Muscle of leg (tissue), 16 donors: ENCODE measurements at places on chromosomes 2 and 18.

- DNase-seq: no peak
These were observed 189.2 kb upstream of the DSEL start for GRCh38 chr18:67705748-67706147.

DNA sequence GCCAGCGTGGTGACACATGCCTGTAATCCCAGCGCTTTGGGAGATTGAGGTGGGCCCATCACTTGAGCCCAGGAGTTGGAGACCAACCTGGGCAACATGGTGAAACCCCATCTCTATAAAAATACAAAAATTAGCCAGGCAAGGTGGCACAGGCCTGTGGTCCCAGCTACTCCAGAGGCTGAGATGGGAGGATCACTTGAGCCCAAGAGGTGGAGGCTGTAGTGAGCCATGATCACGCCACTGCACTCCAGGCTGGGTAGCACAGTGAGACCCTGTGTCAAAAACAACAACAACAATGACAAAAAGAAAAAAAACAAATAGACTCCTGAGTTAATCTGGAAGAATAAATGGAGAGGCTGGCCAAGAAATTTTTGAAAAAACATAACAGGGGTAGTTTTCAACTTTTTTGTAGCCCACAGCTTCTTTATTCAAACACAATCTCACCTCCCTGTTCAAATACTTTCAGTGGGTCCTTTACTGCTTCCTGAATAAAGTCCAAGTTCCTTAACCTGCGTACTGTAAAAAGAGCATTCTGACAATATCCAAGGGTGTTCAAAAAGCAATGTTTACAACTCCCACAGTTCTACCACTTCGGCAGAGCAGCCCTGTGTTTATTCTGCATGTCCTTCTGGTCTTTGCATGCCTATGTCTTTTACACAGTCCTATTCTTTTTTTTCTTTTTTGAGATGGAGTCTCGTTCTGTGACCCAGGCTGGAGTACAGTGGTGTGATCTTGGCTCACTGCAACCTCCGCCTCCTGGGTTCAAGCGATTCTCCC lies 53.5 kb downstream of the LRRFIP1 start:
- no peak for DNase-seq

DNA sequence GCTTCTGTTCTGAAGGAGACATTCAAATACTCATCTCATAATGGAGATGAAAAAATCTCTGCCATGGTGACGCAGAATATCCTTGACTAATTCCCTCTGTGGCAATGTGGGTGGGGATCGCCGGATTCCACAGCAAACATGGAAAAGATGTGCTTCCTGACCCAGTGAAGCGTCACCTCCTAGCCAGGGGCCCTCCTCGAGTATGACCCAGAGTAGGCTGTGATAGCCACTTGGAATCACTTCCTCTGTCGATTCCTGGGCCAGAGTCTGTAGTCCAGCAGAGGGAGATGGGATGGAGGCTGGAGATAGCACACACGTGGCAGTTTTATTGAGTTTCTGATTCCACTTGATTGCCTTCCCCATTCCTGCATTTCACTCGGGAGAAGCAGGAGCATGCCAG lies 36.8 kb downstream of the DRC1 start:
- DNase-seq: no peak

DNA sequence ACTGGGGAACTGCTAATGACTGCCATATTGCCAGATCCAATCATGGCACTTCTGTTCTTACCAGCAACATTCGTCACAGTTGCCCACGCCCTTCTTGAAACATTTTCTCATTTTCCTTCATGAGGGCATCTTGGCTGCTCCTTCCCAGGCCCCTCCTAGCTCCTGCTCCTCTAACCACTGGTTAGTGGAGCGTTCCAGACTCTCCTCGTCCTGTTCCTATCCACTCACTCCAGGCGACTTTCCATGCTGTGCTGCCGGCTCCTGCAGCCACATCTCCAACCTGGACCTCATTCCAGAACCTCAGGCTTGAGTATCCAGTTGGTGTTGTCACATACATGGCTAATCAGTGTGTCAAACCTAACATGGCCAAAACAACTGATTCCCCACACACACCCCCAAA lies 1.3 kb upstream of the ADI1 start:
- no peak for DNase-seq

DNA sequence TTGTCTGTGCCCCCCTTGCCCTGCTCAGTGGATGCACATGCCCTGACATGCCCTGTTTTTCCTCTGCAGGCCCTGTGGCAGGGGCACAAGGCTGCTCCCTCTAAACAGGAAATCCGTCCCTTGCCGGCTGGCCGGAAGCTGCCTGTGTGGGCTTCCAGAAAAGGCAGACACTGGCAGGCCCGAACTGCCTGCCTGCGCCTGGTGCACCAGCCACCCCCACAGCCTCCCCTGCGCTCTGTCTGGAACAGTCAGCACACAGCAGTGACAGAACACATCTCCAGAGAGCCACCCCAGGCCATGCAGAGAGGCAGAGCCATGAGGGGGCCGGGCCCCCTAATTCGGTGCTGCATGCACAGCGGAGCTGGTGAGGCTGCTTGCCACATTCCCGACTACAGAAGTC lies 33.5 kb downstream of the LOXHD1 start:
- peak; percentile 22 for DNase-seq

DNA sequence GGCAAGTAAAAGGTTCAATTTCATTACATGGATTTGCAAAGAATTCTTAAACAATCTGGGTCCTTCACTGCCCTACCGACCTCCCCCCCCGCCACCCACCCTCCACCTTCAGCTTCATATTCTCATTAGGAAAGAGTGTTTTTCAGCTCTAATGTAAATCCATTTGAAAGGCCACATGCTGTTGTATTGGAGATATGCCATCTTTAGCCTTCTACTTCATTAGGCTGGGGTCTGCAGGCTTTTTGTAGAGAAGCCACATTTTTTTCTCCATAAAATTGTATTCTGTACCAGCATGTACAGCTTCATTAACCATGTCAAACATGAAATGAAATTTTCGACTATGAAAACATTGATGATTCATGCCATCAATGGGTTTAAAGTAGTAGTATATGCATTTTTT lies 42.8 kb upstream of the THUMPD2 start:
- no peak for DNase-seq

- no peak for DNase-seq
These were observed 243.9 kb upstream of the GULP1 start for GRCh38 chr2:188047735-188048134.

DNA sequence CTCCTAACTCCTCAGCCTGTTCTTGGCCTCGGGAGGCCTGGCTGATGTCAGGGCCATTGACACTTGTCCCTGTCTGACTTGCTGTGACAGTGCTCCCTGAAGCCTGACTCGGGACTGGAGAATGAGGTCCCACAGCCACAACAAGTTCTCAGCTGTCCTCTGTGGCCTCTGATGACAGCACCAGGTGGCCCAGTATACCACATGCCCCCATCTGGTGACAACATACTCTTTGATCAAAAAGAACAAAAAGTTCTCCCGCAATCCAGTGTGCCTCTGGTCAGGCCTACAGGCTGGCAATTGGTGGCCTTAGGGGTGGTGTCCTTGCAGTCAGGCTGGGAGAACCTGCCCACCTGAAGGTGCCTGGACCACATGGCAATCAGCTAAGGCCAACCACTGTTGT lies 102.6 kb downstream of the SEPTIN10 start:
- no peak for DNase-seq

DNA sequence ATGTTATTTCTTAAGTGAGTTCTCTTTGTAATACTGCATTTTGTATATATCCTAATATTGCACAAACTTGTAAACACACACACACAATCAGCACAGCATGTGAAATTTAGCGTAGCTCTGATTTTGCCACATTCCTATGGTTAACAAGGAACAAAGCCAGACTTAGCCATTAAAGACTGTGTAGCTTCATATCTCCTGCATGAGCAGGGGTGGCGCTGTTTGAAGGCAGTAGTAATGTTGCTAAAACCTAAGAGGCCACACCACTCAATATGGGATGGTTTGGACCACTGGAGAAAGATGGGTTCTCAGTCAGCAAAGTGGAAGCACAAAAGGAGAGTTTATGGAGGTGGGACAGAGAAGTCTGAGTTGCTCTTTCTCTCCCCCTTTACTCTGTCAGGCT lies 61.1 kb upstream of the RND3 start:
- DNase-seq: no peak

- DNase-seq: no peak
These were observed 836.7 kb downstream of the CBLN2 start for GRCh38 chr18:71707400-71707799.

DNA sequence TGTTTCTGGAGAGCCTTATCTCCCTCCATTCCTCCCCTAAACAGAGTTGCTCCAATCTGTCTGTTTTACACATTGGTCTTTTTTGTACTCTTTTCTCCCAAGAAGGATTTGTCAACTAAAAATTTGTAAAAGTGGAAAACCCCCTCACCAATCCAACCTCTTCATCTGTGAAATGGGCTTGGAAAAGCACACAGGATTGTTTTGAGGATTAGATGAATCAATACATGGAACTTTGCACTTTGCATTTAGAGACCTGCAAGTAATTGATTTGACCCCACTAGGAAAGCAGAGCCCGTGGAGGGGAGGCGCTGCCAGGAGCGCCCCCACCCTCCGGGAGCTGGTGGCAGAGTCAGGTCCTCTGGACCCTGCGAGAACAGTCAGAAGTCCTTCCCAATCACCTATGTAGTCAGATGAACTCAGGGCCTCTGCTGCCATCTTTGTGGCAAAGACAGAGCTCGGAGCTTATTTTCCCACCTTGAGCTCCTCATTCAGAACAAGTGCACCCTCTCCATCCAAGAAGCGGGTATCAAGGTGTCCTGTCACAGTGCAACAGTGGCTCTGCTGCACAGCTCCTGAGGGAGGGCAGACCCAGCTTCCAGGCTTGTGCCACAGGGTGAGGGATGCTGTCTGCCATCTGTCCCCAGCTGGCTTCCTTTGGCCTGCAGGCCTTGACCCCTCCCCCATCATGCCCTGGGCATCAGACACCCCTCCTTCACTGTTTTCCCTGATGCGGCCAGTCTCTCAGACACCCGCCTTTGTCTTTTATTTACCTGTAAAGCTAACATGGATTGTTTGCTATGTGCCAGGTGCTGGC lies 1.7 kb upstream of the TMEM185B start:
- no peak for DNase-seq

DNA sequence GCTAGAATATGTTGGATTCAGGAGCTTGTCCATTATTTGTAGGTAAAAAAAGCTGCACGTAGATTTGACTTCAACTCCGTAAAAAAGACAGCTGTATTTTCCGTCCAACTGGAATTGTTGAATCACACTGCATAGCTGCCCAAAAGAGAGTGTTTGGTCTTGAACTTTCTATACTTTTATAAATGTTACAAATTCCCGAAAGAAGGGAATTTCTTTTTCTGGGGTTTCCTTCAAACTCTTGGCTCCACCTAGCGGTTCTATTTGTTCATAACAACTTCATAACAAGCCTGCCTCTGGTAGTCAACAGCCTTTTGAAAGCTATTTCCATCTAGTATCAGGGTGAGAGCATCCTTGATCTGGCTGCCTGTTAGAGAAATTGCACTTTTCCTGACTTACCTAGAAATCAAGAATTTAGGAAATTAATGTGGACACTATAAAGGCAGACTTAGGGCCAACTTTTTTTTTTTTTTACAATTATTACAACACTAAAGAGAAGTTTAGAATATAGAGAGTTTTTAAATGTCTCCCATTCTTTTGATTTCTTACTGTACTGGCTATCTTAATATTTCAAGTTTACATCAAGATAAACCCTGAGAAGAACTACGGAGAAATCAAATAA lies 48.1 kb downstream of the TMEM185B start:
- DNase-seq: peak; percentile 92
